IPS DF 6.9 (cell line): ENCODE measurements at places on chromosomes 11 and 22.

DNA sequence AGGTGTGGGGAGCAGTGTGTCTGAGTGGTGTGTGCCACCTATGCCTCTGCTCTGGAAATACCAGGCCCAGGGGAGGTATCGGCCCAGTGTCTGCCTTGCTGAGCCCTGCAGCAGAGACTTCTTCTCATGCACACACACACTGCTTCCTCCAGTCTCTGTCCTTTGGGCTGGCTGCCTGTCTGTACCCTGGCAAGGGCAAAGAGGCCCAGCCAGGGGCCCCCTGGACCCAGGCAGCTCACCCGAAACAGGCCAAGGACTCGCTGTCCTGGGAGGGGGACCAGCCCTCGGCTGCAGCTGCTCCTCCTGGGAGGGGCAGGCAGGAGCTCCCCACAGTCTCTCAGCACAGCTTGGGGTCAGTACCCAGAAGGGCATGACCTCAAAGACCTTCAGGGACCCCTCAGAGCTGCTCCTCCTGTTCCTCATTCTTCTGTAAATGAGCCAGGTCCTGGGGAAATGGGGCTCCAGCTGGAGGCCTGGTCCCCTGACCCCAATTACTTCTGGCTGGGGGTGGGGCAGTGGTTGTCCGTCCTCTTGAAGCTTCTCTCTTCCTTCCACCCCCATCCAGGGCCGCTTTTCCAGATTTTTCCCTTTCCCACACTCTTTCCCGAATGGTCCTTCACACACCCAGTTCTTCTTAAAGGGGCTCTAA, 24.5 kb upstream of the ALX4 start:
- no peak for DNase-seq

DNA sequence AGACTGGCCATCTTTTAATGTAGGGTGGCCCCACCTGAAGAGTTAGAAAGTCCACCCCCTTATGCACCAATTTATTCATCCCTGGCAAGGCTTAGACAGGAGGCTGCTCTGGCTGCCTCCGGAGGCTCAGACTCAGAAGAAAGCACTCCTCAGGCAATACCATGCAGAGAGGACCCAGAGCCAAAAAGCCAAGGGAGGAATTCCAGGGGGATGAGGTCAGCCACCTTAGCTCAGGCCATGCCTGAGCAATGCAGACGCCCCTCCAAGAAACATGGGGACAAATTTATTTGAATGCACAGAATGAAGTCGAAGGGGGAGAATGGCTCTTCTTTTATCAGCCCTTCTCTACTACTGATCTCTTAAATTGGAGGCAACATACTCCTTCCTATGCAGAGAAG, 39.7 kb upstream of the GLYAT start:
- no peak for DNase-seq

DNA sequence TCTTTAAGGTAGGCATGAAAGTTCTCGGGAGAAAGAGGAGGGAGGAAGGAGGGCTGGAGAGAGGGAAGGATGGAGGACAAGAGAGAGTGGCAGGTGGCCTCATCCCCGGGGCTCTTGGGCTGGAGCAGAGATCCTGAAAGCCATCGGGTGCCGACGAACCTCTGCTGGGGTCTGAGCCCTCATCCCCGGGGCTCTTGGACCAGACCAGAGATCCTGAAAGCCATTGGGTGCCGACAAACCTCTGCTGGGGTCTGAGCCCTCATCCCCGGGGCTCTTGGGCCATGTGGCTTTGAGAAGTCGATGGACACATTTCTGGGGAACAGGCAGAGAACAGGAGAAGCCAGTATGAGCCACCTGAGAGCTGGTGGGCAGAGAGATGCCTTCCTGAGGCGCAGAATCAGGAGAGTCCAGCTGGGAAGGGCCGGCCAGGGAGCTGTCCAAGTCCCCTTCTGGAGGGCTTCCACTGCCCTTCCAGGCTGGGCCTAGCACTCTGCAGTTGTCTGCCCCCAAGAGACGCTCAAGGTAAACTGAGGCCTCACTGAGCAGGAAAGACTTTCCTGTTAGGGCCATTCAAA, 1398.1 kb downstream of the BRD1 start:
- DNase-seq, result no peak

DNA sequence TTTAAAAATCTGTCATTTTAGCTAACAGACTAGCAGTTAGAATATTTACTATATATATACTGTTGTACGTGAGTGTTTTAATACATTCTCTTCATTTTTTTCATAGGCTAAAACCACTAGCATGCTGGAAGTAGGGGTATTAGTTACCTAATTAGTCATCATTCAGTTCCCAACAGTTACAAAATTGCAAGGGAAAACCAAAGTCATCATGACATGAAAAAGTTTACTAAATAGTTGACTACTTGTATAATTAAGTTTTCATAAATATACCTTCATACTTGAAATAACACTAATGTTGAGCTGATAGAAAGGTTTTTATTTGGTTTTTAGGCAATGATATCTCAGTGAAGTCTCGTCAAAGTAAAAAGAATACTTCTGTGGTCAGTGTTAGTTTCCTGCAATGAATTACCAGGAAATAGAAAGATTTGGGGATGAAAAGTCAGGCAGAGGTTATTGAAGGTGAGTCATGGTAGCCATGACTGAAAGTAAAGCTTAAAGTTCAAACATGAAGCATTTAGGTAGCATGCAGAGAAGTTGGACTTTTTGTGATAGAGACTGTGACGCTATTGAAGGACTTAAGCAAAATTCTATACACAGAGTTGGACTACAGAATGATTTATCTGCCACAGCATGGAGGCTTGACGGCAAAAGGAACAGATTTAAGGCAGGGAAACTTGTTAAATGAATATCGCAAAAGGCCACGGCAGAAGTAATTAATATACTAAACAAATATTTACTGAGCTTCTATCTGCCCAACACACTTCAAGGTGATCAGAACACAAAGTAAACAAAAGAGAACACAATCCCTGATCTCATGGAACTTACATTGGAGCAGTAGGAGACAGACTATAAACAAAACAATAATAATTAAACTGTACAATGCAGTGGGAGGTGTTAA, 828.1 kb upstream of the FAT3 start:
- DNase-seq, result no peak

- DNase-seq, result no peak
These were observed 58.3 kb downstream of the GRIK4 start for GRCh38 chr11:120569861-120570260.

DNA sequence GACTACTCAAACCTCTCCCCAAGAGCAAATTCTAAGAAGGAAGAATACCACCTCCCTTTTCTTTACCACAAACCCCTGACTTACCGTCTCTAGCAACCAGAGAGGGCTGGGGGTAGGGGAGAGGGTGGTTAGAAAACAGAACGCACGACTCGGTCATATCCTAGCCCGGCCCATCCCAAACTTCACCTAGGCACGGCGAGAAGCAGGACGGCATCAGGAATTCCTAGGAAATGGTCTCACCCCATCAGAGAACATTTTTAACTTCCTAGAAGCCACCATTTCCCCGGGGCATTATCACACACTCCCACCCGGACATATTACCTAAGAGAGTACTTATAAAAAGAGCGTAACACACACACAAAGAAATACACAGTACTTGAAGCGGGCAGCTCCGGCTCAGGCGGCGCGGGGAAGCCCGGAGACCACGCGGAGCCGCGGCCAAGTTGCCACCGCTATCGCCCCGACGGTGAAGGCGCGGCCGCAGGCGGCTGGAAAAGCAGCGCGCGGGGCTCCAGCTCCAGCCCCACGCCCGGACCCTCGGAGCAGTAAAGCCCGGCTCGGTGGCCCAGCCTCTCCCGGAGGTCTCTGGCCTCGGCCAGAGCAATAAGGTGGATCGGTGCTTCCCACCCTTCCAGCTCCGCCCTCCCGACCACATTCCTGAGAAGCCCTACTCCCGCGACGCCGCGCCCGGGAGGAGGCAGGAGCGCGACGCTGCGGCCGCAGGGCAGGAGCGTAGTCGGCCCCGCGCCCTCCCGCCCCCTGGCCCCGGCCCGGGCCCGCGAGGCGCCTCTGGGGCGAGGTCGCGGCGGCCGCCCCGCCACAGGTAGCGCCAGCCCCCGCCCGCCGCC, 878 bp downstream of the RRAS2 start:
- no peak for DNase-seq

GRCh38 chr22:40819599-40820140, 524 bp upstream of the SLC25A17 start:
- DNase-seq, result no peak

- DNase-seq, result no peak
These were observed 2197.0 kb upstream of the RAG2 start for GRCh38 chr11:38795027-38795426.

- DNase-seq, result no peak
These were observed 26.8 kb downstream of the RNF141 start for GRCh38 chr11:10514202-10514601.

- no peak for DNase-seq
These were observed 120.3 kb downstream of the ETS1 start for GRCh38 chr11:128467041-128467440.

DNA sequence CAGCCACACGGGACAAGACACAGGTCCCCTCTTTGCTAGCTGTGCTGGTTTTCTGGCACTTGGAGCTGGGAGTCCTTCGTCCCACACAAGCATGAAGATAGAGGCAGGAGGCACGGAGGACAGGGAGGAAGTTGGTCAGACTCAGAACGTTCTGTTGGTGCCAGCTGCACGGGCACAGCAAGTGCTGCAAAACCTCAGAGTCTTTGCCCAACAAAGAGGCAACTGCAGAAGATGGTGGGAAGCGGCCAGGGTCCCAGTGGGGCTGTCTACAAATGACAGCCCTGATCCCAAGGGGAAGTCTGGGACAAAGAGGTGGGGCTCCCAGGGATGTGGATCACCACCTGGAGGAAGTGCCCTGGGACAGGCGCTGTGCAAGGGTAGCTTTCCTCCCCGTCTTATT, 9.4 kb upstream of the OSM start:
- DNase-seq, result no peak

DNA sequence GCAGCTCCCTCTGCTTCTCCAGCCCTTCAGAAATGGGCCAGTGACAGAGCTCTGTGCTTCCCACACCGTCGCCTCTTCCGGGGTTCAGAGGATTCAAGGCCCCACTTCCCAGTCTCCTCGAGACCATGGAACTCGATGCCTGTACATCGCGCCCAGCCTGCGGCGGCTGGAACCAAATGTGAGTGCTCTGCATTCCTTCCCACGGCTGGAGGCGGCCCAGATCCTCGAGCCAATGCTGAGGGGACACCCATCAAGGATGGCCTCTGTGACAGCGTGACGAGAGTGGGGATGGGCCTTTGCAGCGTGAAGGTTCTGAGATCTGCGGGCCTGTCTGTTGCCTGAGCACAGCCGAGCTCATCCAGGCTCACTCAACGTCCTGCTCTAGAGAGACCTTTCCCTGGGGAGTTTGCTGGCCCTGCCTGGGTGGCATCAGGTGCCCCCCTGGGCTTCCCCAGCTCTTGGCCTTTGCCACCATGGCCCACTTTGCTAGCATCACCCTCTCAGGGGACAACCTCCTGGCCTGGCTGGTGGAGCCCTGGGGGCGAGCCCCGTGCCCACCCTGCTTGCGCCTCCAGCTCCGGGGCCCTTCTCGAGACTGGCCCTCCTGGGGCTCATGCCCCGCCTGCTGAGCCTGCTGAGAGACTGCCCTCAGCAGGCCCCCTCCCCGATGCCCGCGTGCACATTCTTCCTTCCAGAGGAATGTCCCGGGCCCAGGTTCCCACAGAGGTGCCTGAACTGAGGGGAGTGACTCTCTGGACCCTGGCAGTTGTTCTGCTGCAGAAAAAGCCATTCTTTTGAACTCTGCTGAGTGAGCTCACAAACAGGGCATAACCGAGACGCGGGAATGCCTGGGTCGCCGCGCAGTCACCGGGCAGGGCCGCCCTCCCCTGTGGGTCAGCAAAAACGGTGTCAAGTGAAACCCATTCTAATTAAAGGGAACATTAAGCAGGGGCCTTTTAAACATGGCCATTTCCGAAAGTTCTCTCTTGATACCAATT, 7.3 kb upstream of the MYEOV start:
- DNase-seq, result no peak

DNA sequence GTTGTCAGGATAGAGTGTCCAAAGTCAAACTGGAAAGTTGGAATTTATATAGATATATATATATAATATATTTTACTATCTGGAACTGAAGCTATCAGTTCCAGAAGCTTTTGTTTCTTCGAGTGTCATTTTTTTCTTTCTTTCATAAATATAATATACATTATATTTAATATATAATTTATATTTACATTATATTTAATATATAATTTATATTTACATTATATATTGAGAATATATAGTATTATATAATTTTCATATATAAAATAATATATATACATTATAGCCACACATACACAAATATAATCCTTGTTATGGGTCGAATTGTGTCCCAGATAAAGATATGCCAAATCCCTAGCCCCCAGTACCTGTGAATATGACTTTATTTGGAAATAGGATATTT, 842.3 kb upstream of the LRRC4C start:
- DNase-seq, result no peak

- DNase-seq, result no peak
These were observed 7.8 kb downstream of the MRGPRF start for GRCh38 chr11:69005183-69005630.

- no peak for DNase-seq
These were observed 6.1 kb downstream of the SMIM45 start for GRCh38 chr22:41957941-41958556.

DNA sequence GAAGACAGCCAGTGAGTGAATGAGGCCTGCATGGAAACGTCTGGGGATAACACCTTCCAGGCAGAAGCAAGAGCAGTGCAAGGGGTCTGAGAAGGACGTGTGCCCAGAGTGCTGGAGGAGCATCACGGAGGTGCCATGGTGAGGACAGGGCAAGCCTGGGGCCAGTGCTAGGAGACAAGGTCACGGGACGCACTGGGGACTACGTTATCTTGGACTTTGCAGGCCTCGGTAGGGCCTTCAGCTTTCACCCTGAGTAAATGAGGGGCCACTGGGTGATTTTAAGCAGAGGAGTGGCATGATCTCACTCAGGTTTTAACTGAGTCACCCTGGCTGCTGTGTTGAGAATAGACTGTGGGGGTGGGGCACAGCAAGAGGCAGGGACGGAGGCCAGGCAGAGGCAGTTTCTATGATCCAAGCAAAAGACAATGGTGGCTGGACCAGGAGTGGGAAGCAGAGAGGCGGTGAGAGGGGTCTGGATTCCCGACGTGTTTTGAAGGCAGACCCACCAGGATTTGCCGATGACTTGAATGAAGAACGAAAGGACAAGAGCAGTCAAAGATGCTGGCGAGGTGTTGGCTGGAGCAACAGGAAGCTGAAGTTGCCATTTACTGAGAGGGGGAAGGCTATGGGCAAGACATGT, 102.7 kb upstream of the PARVA start:
- no peak for DNase-seq

DNA sequence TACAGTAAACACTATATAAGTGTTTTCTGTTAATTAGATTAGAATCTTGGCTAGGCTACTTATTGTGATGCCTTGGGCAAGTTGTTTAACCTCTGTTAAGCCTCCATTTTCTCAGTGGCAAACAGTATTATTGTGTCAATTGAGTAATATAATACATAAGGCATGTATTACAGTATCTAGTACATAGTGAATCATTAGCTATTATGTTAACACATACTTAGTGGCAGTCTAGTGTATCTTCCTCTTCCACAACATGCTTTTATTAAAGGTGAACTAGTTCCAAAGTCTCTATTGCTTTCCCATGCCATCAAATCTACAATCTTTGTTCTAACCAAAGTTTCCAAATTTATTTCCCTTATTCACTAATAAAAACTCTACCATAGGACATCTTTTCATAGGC, 200.9 kb downstream of the SOX6 start:
- no peak for DNase-seq

- DNase-seq, result no peak
These were observed 20.3 kb upstream of the TENM4 start for GRCh38 chr11:79461144-79461543.

- no peak for DNase-seq
These were observed 110.0 kb upstream of the GAL start for GRCh38 chr11:68574308-68574707.

GRCh38 chr22:29078036-29078868, 5.4 kb downstream of the KREMEN1 start:
- DNase-seq, result no peak

GRCh38 chr11:96168623-96169022, 174.4 kb downstream of the MAML2 start:
- DNase-seq, result no peak
